ENCODE measurements at places on chromosomes 5 and 9. TPM values are rescaled to one million over a fixed set of nuclear protein-coding genes. Genes with fewer than 3 reads are reported as not detected.

GRCh38 chr5:130164966-130165365 lies 260.7 kb downstream of the CHSY3 start:
- DNase-seq: no peak

DNA sequence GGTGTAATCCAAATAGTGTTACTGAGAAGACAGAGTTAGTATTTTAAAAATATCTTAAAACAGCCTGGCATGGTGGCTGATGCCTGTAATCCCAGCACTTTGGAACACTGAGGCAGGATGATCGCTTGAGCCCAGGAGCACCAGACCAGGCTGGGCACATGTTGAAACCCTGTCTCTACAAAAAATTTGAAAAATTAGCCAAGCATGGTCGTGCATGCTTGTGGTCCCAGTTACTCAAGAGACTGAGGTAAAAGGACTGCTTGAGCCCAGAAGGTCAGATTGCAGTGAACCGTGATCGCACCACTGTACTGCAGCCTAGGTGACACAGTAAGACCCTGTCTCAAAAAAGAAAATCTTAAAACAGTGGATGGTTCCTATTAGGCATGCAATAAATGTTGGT lies 12.4 kb downstream of the IFNA1 start:
- DNase-seq: no peak

DNA sequence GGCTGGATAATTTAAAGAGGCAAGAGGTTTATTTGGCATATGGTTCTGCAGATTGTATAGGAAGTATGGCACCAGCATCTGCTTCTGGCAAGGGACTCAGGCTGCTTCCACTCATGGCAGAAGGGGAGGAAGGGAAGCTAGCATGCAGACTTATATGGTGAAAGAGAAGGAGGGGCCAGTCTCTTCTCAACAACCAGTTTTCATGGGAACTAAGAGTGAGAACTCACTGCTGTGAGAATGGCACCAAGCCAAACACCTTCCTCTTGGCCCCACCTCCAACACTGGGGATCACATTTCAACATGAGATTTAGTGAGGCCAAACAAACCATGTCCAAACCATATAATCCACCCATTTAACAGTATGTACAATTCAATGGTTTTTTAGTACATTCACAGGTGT lies 113.3 kb upstream of the SHB start:
- DNase-seq: no peak

- no peak for DNase-seq
These were observed 789 bp downstream of the DOK3 start for GRCh38 chr5:177508837-177509236.

DNA sequence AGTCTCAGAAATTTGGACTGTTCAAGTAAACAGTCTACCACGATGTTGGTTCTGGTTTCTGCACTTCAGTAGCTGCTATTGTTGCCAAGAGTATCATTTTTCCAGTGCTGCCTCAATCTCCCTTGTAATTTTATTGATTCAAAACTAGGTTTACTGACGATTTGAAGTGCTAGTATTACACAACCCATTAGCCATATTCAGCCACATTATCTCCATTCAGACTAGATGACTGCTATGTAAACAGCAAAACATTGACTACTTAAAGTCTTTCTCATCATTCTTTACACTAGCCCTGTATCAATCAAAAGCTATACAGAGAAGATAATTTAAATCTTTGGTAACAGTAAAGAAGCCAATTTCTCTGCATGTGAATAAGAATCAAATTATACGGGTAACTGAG lies 102.0 kb upstream of the TSLP start:
- DNase-seq: no peak

DNA sequence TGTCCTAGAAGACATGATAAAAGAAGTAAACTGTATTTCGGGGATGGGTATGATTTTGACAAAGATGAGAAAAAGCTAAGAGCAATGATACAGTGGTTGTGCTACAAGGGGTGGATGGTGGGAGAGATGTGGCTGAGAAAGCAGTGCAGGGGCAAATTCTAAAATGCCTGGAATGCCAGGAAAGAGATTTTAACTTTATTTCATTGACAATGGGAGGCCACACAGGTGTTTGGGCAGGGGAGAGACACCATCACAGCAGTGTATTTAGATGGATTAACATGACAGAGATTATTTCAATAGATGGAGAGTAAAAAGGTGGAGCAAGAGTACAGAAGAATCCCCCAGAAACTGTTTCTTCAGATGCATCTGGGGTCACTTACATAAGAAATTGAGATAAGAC lies 71.2 kb downstream of the MAMDC2 start:
- DNase-seq: no peak

DNA sequence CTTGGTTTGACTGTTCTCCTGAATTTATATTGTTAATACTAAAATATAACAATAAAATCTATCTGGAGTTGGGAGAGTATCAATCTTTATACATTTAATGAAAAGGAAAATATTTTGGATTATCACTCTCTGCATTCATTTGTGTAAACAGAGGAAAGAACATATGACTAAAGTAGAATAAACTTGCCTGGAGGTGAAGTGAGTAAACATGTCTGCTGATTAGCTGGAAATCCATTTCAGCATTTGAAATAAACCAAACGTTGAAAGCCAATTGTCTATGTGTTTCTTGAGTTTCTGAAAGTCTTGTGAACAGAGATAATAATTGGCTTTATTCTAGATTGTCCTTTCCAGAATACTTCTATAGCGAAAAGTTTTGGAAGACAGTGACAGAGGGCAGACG lies 776.2 kb downstream of the SEMA5A start:
- no peak for DNase-seq

- DNase-seq: no peak
These were observed 298.1 kb downstream of the PJA2 start for GRCh38 chr5:109111680-109112079.

DNA sequence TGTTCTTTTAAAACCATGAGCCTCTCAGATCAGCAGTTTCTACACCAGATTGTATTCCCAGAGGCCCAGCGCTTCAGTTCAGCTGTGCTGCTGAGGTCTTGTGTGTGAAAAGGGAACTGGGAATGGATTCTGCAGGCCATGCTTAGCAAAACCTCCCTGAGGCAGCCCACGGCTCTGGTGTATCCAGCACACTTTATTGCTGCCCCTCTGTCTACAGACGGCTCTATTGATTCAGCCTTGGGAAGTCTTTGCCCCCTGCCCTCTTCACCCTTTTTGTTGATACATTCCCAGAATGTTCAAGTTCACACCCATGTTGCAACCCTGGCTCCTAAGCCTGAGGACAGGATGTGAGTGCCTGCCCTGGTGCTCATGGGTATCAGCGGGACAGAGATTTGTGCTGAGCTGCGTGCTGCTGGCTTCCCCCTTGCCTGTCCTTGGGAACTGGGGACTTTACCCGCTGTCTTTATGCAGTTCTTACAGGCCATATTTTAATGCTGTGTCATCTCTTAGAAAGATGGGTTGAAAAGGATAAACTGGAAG lies 37.3 kb downstream of the ARHGAP26 start:
- DNase-seq: no peak

GRCh38 chr9:104999136-104999535 lies 71.2 kb upstream of the ABCA1 start:
- no peak for DNase-seq

DNA sequence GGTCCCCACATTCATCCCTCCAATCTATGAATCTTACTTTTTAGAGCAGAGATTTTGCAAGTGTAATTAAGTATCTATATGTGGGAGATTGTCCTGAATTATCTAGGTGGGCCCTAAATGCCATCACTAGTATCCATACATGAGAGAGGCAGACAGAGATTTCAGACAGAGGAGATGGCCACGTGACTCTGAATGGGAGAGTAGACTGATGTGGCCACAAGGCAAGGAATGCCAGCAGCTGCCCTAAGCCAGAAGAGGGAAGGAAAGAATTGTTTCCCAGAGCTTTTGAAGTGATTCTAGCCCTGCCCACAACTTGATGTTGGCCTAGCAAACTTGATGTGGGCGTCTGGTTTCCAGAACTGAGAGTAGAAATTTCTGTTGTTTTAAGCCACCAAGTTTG lies 90.1 kb upstream of the PCAT7 start:
- no peak for DNase-seq

DNA sequence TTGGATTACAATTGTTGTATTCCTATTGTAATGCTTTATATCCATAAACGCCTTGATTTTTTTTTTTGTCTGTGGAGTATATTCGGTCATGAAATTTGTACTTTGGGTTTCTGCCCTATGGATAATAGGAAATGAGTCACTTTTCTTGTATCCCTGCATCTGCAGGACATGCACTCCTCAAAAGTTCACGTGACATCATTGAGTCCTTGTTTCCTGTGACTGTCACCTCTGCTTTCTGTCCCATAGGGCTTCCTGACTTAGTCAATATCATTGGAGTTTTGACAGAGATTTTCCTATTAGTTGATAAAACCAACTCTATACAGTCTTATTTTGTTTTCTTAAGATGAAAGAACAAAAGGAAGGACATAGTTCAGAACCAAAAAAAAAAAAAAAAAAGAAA lies 356.3 kb downstream of the MAT2B start:
- DNase-seq: no peak

DNA sequence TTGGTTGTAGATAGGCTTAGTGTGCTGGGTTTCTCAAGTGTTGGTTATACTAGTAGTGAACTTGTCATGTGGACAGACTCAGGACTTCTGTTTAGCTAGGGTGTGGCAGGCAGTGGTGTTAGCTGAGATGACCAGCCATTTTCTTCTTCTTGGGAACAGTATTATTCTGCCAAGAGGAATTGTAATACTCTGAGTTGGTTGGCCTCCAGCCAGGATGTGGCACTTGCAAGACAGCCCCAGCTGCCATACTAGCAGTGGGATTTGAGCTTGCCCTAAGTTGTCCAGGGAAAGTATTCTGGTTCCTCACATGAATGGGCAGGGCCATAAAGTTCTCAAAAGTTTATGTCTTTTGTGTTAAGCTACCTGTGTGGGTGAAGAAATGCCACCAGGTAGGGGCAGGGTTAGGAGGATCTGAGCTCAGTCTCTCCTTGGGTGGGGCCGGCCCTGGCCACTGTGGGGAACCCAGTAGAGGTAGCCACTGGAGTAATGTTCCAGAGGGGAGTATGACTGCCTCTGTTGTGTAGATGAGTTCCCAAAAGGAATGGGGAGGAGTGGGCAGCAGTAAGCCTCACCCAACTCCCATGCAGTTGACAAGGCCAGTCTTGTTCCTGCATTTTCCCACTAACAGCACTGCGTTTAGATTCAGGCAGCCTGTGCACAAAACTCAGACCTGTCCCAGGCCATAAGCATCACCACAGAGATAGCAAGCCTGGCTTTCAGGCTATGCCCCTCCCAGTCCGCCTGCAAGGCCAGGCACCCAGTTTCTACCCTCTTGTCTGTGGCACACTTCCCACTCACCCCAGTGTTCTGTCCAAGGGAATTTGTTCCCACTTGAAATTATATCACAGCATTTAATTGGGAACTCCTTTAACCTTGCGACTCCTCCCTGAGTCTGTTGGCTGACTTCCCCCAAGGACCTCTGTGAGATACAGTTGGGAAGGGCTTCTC lies 250.7 kb downstream of the ANXA1 start:
- no peak for DNase-seq

DNA sequence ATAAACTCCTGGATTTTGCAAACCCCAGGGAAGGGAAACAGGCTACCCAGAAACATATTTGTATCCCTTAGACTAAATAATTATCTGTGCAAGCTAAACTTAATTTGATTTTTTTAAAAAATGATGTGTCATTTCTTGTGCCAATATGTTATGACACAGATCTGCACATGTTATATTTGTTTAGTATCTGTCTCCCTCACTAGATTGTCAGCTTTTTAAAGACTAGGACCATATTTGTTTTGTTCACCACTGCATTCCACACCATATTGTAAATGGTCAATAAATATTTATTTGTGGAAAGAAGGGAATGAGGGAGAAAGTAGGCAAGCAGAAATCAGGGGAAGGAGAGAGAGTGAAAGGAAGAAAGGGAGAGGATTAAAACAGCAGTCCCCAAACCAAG lies 143.3 kb upstream of the TNPO1 start:
- no peak for DNase-seq

The NRARP gene
- total RNA-seq: 0.55 TPM

The ZNG1E gene
- 32.0 TPM for total RNA-seq

The CREBRF gene
- 77.8 TPM for total RNA-seq

The PCDHGB5 gene
- 0.96 TPM for total RNA-seq

The CCDC180 gene
- 10.4 TPM for total RNA-seq

The ADAMTS2 gene
- total RNA-seq: not detected

The CCDC112 gene
- 4.8 TPM for total RNA-seq
